ENCODE measurements at places on chromosomes 6 and 20. TPM values are rescaled to one million over a fixed set of nuclear protein-coding genes. Genes with fewer than 3 reads are reported as not detected.

Gene TUBB2B
- total RNA-seq: 1.5 TPM

Gene HLA-DRB1
- total RNA-seq: 114 TPM

Gene DNAJC5
- total RNA-seq: 49.8 TPM

GRCh38 chr6:51382847-51383246, 564.2 kb downstream of the TFAP2B start:
- H3K4me1 ChIP-seq: no peaks in the 10 kb centered on the region
- no peaks in the 10 kb centered on the region for H3K36me3 ChIP-seq
- H3K27me3 ChIP-seq: no peaks in the 10 kb centered on the region
- no peak overlapping the region for H3K27ac ChIP-seq
- no peak overlapping the region for H3K4me3 ChIP-seq

- peak overlapping the region; percentile 1 for H3K4me3 ChIP-seq
- DNase-seq: no peak
- no peaks in the 10 kb centered on the region for H3K36me3 ChIP-seq
- H3K27me3 ChIP-seq: no peaks in the 10 kb centered on the region
These were observed 61.2 kb downstream of the TNFAIP3 start for GRCh38 chr6:137928286-137928685.

- peaks cover 20% of the 10 kb centered on the region for H3K36me3 ChIP-seq
- H3K27ac ChIP-seq: peak overlapping the region; percentile 83
- H3K4me3 ChIP-seq: no peak overlapping the region
- no peaks in the 10 kb centered on the region for H3K27me3 ChIP-seq
- H3K4me1 ChIP-seq: peaks cover 83% of the 10 kb centered on the region
These were observed 93.7 kb downstream of the TCP11 start for GRCh38 chr6:35047265-35048011.

- H3K27me3 ChIP-seq: no peaks in the 10 kb centered on the region
- H3K4me3 ChIP-seq: peak overlapping the region; percentile 56
- H3K36me3 ChIP-seq: no peaks in the 10 kb centered on the region
- H3K27ac ChIP-seq: peak overlapping the region; percentile 78
- H3K4me1 ChIP-seq: peaks cover 45% of the 10 kb centered on the region
- DNase-seq: no peak
These were observed 659 bp downstream of the TAF4 start for GRCh38 chr20:62064770-62065673.

GRCh38 chr20:62219101-62219991, 732 bp downstream of the HRH3 start:
- H3K27ac ChIP-seq: no peak overlapping the region
- peak overlapping the region; percentile 24 for H3K4me3 ChIP-seq
- peaks cover 12% of the 10 kb centered on the region for H3K4me1 ChIP-seq
- no peaks in the 10 kb centered on the region for H3K36me3 ChIP-seq

- no peaks in the 10 kb centered on the region for H3K4me1 ChIP-seq
- no peak overlapping the region for H3K4me3 ChIP-seq
- DNase-seq: no peak
- H3K27me3 ChIP-seq: no peaks in the 10 kb centered on the region
- no peaks in the 10 kb centered on the region for H3K36me3 ChIP-seq
These were observed 33.7 kb upstream of the LOC128125822 start for GRCh38 chr6:63538550-63538949.

- no peak for DNase-seq
- H3K4me3 ChIP-seq: no peak overlapping the region
- H3K27ac ChIP-seq: no peak overlapping the region
- H3K27me3 ChIP-seq: peaks cover 3% of the 10 kb centered on the region
These were observed 95.5 kb downstream of the QRSL1 start for GRCh38 chr6:106724848-106725247.

DNA sequence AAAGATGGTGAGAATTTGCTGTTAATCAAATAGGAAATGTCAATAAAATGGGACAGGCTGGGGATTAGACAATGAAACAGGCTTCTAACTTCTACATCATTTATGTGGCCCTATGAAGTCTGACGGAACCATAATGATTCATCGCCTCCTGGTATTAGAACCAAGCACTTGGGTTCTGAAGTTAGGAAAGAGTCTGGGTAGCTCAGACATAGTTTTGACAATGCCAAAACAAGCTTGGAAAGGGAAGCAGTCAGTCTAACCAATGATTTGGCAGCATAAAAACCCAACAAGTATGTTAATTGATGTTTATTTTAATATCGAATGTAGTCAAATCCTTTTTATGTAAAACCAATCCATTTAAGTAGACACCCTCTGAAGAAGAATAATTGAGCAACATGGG, 160.8 kb upstream of the RSPO3 start:
- no peaks in the 10 kb centered on the region for H3K27me3 ChIP-seq
- no peak for DNase-seq
- H3K4me3 ChIP-seq: no peak overlapping the region
- H3K36me3 ChIP-seq: no peaks in the 10 kb centered on the region
- no peak overlapping the region for H3K27ac ChIP-seq

GRCh38 chr6:45512717-45513116, 135.0 kb upstream of the SUPT3H start:
- no peak for DNase-seq
- H3K36me3 ChIP-seq: peaks cover 20% of the 10 kb centered on the region
- H3K4me3 ChIP-seq: no peak overlapping the region
- H3K27ac ChIP-seq: no peak overlapping the region
- no peaks in the 10 kb centered on the region for H3K4me1 ChIP-seq
- H3K27me3 ChIP-seq: no peaks in the 10 kb centered on the region

- no peak overlapping the region for H3K27ac ChIP-seq
- no peak overlapping the region for H3K4me3 ChIP-seq
- no peaks in the 10 kb centered on the region for H3K36me3 ChIP-seq
These were observed 57.8 kb downstream of the SLC2A10 start for GRCh38 chr20:46767127-46767761.

GRCh38 chr6:20112241-20112640, 100.0 kb downstream of the MBOAT1 start:
- no peak for DNase-seq
- H3K4me3 ChIP-seq: no peak overlapping the region
- no peaks in the 10 kb centered on the region for H3K27me3 ChIP-seq
- no peaks in the 10 kb centered on the region for H3K4me1 ChIP-seq
- no peak overlapping the region for H3K27ac ChIP-seq

DNA sequence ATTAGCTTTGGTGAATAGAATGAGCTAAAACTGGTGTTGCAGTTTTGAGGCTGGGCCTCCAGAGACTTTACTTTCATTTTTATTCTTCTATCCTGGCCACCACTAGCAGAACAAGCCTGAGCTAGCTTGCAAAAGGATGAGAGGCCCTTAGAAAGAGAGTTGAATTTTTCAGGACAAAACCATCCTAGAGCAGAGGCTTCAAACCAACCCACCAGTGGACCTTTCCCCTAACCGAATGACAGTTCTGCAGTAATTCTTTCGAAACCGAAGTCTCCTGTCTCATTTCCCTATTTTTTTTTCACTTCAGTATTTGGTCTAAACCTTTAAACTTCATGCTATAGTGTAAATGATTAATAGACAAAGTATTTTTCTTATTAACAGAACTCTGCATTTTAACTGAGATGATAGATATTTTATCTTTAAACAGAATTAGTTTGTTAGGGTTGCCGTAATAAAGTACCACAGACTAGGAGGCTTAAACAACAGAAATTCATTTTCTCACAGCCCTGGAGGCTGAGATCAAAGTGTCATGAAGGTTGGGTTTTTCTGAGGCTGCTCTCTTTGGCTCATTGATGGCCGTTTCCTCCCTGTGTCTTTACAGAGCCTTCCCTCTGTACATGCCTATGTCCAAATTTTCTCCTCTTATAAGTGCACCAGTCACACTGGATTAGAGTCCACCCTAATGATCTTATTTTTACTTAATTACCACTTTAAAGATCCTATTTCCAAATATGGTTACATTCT, 80.6 kb upstream of the PAK5 start:
- no peak for DNase-seq
- H3K4me1 ChIP-seq: no peaks in the 10 kb centered on the region
- H3K36me3 ChIP-seq: no peaks in the 10 kb centered on the region
- no peak overlapping the region for H3K27ac ChIP-seq
- no peaks in the 10 kb centered on the region for H3K27me3 ChIP-seq
